ENCODE measurements at places on chromosomes 7 and 10.

DNA sequence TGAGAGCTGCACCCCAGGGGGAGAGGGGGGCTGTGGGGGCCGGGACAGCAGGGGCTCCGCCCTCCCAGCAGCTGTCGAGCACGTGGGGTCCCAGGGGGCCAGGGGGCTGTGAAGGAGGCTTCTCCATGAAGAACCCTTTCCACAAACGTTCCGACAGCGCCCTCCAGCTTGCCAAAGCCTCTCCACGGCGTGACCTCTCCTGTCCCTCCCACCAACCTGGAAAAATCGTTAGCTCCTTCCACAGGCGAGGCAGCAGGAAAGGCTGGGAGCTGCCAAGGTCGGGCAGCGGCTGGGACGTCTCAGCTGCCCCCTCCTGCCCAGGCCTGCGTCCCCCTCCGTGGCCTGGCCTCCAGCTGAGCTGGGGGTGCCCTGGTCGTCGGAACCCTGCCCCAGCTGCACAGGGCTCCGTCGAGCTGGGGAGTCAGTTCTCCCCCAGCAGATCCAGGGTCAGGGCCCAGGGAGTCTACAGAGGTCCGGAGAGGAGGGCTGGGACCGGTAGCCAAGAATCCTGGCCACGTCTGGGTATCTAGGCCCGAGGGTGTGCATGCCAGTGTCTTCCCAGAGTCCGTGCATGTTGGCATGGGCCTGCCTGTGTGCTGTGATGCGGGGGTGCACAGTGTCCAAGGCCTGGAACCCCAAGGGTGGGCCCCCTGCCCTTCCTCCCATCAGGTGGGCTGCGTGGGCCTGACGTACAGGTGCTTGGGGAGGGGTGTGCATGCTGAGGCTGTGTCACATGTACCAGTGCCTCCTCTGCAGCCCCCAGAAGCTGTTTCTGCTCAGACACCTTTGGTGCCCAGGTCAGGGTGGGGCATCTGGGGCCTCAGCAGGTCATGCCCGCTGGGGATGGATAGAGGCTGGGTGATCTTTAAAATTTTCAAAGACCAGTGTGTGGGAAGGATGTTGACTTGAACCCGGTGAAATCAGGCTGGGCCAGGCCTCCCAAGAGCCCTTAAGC, 66.5 kb downstream of the UNCX start:
- DNase-seq: no peak

GRCh38 chr10:99519690-99520039, 13.1 kb upstream of the NKX2-3 start:
- DNase-seq: no peak

- DNase-seq: no peak
Measured at GRCh38 chr10:79357180-79357579, 9.9 kb downstream of the PPIF start.

DNA sequence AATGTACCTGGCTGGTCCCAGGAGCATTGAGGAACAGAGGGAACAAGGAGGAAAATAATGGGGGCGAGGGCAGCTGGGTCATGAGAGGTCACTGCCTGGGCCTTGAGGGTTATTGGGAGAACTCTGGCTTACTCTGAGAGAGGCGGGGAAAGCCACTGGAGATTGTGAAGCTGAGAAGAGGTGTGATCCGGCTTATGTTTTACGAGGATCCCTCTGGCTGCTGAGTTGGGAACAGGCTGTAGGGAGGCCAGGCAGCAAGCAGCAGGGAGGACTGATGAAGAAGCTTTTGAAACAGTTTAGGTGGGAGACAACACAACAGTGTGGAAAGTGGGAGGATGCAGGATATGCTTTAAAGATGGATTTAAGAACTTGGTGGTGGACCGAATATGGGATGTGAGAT, 87.3 kb downstream of the FANK1 start:
- no peak for DNase-seq

- DNase-seq: no peak
Measured at GRCh38 chr7:85730012-85730411, 543.2 kb upstream of the SEMA3D start.

- no peak for DNase-seq
Measured at GRCh38 chr10:110793886-110794285, 77.8 kb upstream of the PDCD4 start.

GRCh38 chr7:38318241-38318640, 44.8 kb upstream of the TARP start:
- no peak for DNase-seq
